ENCODE measurements at places on chromosomes 3 and 15.

DNA sequence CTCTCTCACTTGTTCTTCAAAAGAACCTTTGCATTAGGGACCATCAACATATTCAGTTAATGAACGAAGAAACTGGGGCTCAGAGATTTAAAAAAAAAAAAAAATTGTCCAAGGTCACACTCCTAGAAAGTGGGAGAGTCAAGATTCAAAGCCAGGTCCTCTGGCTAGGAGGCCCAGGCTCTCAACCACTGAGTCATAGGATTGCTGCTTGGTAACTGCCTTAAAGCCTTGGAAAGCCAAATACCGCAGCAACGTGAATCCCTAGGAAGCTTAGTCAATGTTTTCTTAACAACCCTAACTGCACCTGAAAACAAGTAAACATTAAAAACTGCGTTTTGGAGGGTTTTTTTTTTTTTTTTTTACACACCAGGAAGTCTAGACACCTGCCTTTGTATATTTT lies 156.8 kb downstream of the WNT5A start:
- DNase-seq: no peak

DNA sequence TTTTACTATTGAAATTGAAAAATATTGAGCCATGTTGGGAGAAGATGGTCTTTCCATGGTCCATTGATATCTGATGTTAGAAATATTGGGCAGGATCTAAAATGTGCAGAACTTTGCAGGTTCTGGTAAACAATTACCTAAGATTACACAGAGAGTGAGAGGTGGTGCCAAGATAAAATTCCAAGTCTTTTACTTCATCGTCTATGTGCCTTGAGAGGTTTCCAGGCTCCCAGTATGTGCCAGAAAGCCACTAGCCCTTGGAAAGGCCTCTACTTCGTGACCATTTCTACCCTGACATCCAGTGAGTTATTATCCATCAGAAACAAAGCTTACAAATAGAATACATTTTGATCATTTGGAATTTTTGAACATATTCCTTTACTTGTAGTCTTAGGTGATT lies 27.6 kb downstream of the CD200 start:
- DNase-seq: no peak

GRCh38 chr3:39383045-39383880 lies at the start of gene SLC25A38:
TSS of gene SLC25A38 (plus strand) at chr3:39383370. CDS start at chr3:39383725, 355 bp downstream.
- peak; percentile 79 for DNase-seq

GRCh38 chr3:18572809-18573208 lies 147.7 kb upstream of the SATB1 start:
- DNase-seq: no peak

DNA sequence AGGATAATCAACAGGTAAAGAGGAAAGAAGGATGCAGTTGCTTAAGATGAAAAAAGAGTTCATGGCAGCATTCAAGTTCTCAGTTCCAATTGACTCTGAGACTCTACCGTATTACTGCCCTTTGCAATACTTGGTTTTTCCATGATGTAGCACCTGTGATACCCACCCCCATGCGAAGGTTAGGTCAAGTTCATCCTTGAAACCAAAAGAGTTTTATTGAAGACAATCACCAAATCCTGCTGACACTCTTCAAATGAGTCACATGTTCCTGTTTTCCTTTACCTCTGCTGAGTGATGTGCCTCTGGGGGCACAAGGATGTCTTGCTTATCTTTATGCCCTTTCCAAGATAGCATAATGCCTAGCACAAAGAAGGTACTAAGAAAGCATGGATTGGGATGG lies 111.3 kb upstream of the SLC7A14 start:
- DNase-seq: no peak

All from stimulated activated CD4-positive, alpha-beta T cell treated with anti-CD3 and anti-CD28 coated beads, Interleukin-4, amount 100 ng/mL, for 1 hour (primary cell).